ENCODE measurements at places on chromosomes 4 and X.

GRCh38 chrX:77740376-77740905 lies 45.6 kb downstream of the ATRX start:
- no peak for DNase-seq

DNA sequence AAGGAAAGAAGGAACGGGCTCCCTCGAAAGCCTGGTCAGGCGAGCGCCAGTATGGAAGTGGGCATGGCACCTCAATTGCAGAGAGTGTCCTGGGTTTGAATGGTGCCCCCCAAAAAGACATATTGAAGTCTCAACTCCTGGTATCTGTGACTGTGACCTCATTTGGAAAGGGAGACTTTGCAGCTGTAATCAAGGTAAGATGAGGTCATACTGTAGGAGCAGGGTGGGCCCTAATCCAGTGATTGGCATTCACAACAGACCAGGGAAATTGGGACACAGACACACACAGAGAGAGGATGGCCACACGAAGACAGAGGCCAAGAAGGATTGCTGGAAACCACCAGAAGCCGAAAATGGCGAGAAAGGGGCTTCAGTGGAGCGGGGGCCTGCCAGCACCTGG lies 6.4 kb downstream of the ZFP92 start:
- DNase-seq, result no peak

DNA sequence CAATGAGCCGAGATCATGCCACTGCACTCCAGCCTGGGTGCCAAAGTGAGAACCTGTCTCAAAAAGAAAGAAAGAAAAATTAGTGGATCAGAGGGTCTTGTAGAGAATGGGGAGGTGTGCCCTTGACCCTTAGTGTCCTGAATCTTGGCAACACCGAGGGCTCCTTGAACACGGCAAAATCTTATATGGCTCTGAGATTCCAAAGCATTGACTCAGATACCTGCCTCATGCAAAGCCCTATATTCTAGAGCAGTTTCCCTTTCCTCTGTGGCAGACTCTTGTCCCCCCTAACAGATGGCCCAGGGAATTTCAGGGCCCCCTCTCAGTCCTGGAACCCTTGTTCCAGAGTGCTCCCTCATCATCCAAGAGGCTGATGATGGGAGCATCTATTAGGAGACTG lies 6.8 kb downstream of the CLDN2 start:
- no peak for DNase-seq

DNA sequence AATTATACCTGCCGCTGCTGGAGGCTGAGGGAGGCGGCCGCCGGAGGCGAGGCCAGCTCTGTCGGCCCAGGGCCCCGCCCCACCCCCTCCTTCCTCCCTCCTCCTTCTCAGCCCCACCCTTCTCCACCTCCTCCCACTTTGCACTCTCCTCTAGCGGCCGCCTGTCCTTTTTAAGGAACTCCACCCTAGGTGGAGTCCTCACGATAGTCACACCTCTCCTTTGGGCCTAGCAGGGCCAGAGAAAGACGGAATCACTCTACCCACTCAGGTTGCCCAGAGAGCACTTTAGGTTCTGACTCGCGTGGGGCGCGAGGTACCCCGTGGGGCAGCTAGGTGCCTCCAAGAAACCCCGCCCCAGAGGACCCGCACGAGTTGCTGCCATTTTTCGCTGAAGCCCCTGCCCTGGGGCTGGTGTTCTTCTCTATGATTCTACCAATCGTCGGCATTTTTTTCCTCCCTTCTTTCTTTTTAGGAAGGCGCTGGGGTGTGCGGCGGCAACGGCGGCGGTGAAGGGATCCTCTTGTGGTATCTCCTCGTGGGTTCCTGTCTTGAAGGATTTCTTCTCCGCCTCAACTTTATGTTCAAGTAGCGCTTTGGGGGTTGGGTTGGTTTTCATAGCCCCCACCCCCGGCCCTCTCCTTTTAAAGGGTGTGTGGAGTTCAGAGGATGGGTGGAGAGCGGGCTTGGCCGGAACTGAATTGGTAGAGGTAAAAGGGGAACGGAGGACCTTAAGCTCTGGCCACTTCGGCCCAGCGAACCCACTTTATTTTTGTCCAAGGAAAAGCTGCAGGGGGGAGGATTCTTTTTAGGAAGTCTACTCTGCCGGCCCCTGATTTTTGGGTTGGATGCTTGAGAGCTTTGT lies at the start of gene KLF8:
Gene KLF8 (plus strand): TSS at position 136 of the 862 bp plus-strand sequence. CDS start 979 bp downstream, outside the sequence.
- DNase-seq, result peak; percentile 13

DNA sequence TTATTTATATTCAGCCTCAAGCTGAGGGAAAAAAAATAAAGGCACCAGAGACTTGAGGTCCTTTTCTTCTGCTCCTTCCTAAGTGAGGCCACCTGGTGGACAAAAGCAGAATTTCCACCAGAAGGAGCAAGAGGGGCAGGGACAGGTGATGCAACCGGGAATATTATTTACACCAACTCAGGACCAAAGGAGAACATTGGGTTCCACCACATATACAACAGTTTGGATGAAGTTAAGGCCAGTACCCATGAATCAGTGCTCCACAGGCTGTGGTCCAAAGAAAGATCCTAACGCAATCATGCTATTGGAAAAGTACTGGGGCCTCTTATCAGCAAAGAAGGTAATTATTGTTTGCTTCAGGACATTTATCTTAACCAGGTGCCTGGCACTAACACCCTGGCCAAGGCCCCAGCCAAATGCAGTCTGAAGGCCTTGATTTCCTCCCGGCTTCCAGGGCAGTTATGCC lies 57.4 kb downstream of the TSC22D3 start:
- peak; percentile 66 for DNase-seq

- no peak for DNase-seq
Observed at GRCh38 chr4:38185406-38186144, 225.4 kb downstream of the PTTG2 start.

DNA sequence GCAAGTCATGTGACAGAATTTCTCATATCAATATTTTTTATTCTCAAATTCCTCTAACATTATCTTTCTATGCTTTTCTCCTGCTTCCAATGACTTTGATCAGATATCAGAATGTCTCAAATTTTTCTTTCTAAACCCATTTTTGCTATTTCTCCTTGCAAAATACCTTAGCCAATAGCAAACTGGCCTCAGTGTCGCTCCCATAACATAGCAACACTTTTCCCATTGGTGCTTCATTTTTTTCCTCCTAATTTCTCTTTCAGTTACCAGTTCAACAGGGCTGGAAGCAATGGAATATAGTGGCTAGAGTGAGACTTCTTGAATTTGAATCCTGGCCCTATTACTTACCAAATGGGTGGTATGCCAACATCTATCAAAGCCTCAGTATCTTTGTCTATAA lies 1091.6 kb downstream of the C4orf33 start:
- no peak for DNase-seq

GRCh38 chrX:123422875-123423274 lies 238.8 kb downstream of the GRIA3 start:
- peak; percentile 3 for DNase-seq

GRCh38 chrX:4091046-4091760 lies 377.8 kb upstream of the PRKX start:
- DNase-seq, result no peak

GRCh38 chr4:93396272-93396671 lies 432.3 kb upstream of the ATOH1 start:
- DNase-seq, result no peak

DNA sequence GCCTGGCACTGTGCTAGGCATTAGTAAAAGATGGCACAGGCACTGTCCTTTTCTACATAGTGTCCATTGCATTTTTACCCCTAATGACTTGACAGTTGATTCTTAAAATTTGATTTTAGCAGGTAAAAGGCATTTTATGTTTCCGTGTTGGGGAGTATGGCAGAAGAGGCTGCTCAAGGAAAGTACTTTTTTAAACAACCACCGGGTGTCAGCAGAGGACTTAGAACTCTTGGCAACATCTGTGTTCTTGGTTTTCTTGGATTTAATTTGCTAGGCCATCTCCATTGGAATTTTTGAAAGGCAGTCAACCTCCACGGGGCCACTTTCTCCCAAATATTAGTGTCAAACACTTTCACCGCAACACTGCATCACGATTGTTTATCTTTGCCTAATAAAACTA lies 102.9 kb downstream of the TSPAN7 start:
- DNase-seq, result peak; percentile 14

GRCh38 chr4:75584067-75584466 lies 28.2 kb downstream of the ODAPH start:
- no peak for DNase-seq

GRCh38 chrX:126338916-126339315 lies 172.8 kb upstream of the DCAF12L2 start:
- DNase-seq, result no peak

DNA sequence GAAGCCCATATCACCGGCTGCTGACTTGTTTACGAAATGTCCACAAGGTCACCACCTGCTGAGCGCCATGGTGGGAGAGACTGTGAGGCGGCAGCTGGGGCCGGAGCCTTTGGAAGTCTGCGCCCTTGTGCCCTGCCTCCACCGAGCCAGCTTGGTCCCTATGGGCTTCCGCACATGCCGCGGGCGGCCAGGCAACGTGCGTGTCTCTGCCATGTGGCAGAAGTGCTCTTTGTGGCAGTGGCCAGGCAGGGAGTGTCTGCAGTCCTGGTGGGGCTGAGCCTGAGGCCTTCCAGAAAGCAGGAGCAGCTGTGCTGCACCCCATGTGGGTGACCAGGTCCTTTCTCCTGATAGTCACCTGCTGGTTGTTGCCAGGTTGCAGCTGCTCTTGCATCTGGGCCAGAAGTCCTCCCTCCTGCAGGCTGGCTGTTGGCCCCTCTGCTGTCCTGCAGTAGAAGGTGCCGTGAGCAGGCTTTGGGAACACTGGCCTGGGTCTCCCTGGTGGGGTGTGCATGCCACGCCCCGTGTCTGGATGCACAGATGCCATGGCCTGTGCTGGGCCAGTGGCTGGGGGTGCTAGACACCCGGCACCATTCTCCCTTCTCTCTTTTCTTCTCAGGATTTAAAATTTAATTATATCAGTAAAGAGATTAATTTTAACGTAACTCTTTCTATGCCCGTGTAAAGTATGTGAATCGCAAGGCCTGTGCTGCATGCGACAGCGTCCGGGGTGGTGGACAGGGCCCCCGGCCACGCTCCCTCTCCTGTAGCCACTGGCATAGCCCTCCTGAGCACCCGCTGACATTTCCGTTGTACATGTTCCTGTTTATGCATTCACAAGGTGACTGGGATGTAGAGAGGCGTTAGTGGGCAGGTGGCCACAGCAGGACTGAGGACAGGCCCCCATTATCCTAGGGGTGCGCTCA lies 8.7 kb upstream of the MSANTD1 start:
- DNase-seq, result no peak

DNA sequence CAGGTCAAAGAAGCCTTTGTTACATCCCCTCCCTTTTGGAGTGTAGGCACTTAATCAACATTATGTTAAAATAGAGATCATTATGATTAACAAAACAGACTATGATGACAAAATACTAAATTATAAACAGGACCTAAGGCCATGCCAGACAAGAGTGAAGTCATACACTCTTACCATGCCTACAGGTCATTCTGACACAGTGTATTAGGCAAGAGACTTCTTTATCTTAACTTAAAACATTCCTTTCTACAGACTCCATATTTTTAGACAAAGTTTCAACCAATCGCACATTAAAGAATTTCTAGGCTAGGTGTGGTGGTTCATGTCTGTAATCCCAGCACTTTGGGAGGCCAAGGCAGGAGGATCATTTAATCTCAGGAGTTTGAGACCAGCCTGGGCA lies 128.6 kb upstream of the SLC34A2 start:
- DNase-seq, result no peak

DNA sequence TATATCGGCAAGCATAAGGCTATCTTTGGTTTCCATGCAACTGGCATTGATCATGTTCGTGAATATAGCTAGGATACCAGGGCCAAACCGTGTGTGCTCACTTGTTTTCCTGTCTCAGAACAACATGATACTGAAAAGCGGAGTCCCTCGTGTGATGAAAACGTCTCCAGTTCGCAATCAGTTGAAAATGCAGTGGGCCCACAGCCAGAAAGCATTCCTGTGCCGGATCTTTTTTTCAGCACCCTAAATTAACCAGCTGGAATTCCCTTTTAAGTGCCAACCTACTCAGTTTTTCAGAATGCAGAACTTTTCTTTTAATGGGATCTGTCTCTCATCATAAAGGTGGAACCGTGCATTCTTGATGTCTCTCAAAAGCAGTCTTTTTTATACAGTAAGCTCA lies 130.8 kb upstream of the FRG1 start:
- DNase-seq, result no peak

DNA sequence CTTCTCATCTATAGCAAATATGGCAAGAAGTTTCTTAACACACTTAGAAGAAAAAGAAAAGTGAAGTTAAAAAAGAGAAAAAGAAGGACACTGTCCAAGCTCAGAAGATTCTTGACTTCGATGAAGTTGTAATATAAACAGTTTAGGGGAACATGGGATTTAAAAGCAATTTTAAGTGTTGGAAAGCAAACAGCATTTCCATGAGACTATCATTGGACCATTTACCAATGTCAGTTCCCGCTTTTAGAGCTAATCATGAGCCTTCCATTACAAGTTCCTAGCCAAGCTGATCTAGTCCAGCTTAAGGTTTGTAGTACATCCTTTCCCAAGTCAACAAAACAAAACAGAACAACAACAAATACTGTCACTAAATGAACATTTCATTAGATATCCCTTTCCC lies 45.1 kb upstream of the FGF2 start:
- DNase-seq, result no peak

GRCh38 chr4:1510931-1511330 lies 104.7 kb upstream of the NKX1-1 start:
- no peak for DNase-seq

DNA sequence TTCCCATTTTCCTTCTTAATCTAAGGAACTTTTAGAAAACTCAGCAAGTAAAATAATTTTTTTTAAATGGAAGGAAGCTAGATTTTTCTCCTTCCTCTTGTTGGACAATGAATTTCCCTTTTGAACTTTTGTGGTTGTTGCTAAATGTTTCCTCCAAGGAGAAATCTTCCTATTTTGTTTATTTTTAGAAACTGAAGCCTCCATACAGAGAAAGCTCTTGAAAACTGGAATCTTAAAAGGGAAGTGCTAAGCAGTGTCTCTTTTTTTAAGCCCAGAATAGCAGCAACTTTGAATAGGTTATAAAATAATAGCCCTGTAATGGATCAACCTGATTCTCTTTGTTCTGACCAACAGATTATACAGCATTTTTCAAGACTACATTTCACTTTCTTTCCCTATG lies 15.1 kb upstream of the DCLK2 start:
- DNase-seq, result no peak

GRCh38 chrX:10387011-10387410 lies 230.2 kb downstream of the CLCN4 start:
- DNase-seq, result no peak

GRCh38 chr4:152168987-152169616 lies 366.8 kb downstream of the FBXW7 start:
- DNase-seq, result no peak

GRCh38 chr4:121712001-121712651 lies 15.3 kb upstream of the ANXA5 start:
- no peak for DNase-seq

DNA sequence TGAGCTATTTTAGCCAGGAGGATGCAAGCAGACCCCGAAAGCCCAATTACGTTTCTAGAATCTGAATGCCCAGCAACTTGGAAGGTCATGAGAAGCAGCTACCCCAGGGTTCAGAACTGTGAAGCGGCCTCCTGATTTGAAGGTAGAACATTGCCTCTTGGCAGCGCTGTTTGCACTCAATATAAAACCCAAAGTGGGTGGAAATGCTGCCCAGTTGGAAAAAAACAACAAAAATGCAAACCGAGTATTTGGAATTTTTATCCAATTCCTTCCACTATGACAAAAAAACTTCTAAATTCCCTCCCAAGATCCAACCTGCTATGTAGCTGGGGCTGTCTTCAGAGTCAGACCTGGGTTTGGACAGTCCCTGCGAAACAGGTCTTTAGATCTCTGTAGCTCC lies 103.3 kb upstream of the RBPJ start:
- DNase-seq, result no peak

- DNase-seq, result no peak
Observed at GRCh38 chr4:82519072-82519471, 42.7 kb downstream of the TMEM150C start.

GRCh38 chrX:68428431-68428830 lies 4.9 kb downstream of the OPHN1 start:
- no peak for DNase-seq

- no peak for DNase-seq
Observed at GRCh38 chr4:7959078-7959477, 19.4 kb upstream of the AFAP1 start.

All from endothelial cell (in vitro differentiated cells).